ENCODE measurements at places on chromosomes 4 and X. TPM values are rescaled to one million over a fixed set of nuclear protein-coding genes. Genes with fewer than 3 reads are reported as not detected.

Gene NDNF
- not detected for polyA plus RNA-seq

Gene CSTF2
- 8.5 TPM for polyA plus RNA-seq

Gene RIBC1
- 0.43 TPM for polyA plus RNA-seq

Gene GUCY1A1
- not detected for polyA plus RNA-seq

Gene MSANTD1
- 0.18 TPM for polyA plus RNA-seq

Gene AMBN
- polyA plus RNA-seq = not detected

Gene NPFFR2
- not detected for polyA plus RNA-seq

Gene SRPX2
- not detected for polyA plus RNA-seq

Gene RHOXF2B
- not detected for polyA plus RNA-seq

Gene RENBP
- polyA plus RNA-seq = 0.73 TPM

Gene RBMXL3
- polyA plus RNA-seq = not detected

Gene PABPC4L
- polyA plus RNA-seq = not detected

Gene ZNF827
- polyA plus RNA-seq = 3.7 TPM

Gene MTTP
- not detected for polyA plus RNA-seq

Gene HSFX2
- polyA plus RNA-seq = not detected

Gene TMEM31
- not detected for polyA plus RNA-seq

Gene GRPEL1
- polyA plus RNA-seq = 36.3 TPM

Gene VCX2
- polyA plus RNA-seq = not detected

Gene SMIM31
- not detected for polyA plus RNA-seq

Gene COL25A1
- not detected for polyA plus RNA-seq

Gene TCP11X2
- polyA plus RNA-seq = not detected

Gene PNPLA4
- polyA plus RNA-seq = 22.7 TPM

Gene SPANXA2
- not detected for polyA plus RNA-seq

Gene ATG4A
- 22.1 TPM for polyA plus RNA-seq

Gene DMD
- polyA plus RNA-seq = not detected

Gene GAGE12C
- not detected for polyA plus RNA-seq

Gene NDST3
- polyA plus RNA-seq = 0.07 TPM

Gene GPC3
- polyA plus RNA-seq = 3.9 TPM

Gene PNCK
- polyA plus RNA-seq = not detected

Gene MRFAP1
- polyA plus RNA-seq = 155 TPM

Gene TLL1
- polyA plus RNA-seq = not detected

Gene KIAA1210
- not detected for polyA plus RNA-seq

Gene ALB
- polyA plus RNA-seq = not detected

Gene PTPN13
- not detected for polyA plus RNA-seq

Gene CT45A10
- polyA plus RNA-seq = not detected

Gene IL2RG
- polyA plus RNA-seq = 920 TPM

Gene FAM53A
- polyA plus RNA-seq = 0.64 TPM

Gene PPID
- polyA plus RNA-seq = 49.0 TPM

Gene PLS3
- polyA plus RNA-seq = not detected

Gene COL4A6
- not detected for polyA plus RNA-seq

Gene SLIT2
- polyA plus RNA-seq = not detected

Gene BEND2
- polyA plus RNA-seq = not detected

Gene RRH
- not detected for polyA plus RNA-seq

Gene FRAS1
- not detected for polyA plus RNA-seq

Gene HCFC1
- 11.9 TPM for polyA plus RNA-seq

Gene NAA11
- not detected for polyA plus RNA-seq

Gene CT55
- polyA plus RNA-seq = not detected

Gene RIPPLY1
- polyA plus RNA-seq = not detected

Gene SEPSECS
- polyA plus RNA-seq = 2.0 TPM

Measured in naive thymus-derived CD8-positive, alpha-beta T cell (primary cell).